NCI-H526 treated with DMSO at 0.1 percent for 48 hours (cell line): ENCODE measurements at places on chromosomes 2 and 18.

GRCh38 chr18:67586101-67586500 is 69.6 kb upstream of the DSEL start:
- no peak for DNase-seq

- DNase-seq, result no peak
These were observed 16.3 kb downstream of the ST6GAL2 start for GRCh38 chr2:106869512-106870275.

- DNase-seq, result no peak
These were observed 10.3 kb downstream of the TRIB2 start for GRCh38 chr2:12727065-12727464.

- DNase-seq, result no peak
These were observed 24.4 kb downstream of the SERTAD2 start for GRCh38 chr2:64629329-64629781.

GRCh38 chr2:59993726-59994125 is 559.7 kb downstream of the BCL11A start:
- no peak for DNase-seq
